Stimulated activated CD8-positive, alpha-beta memory T cell treated with anti-CD3 and anti-CD28 coated beads, Interleukin-12 subunit alpha, Interleukin-12 subunit beta, amount 100 ng/mL, for 1 hour (primary cell): ENCODE measurements at places on chromosomes 12 and 14.

- DNase-seq, result no peak
These were observed 13.4 kb downstream of the BTBD6 start for GRCh38 chr14:105261781-105262180.

- no peak for DNase-seq
These were observed 20.0 kb downstream of the PCNX4 start for GRCh38 chr14:60111732-60112131.

- no peak for DNase-seq
These were observed 79.9 kb downstream of the TAOK3 start for GRCh38 chr12:118292836-118293235.

GRCh38 chr14:67457782-67458181 is 30.7 kb downstream of the TMEM229B start:
- no peak for DNase-seq

GRCh38 chr12:115710104-115710564 is 567.4 kb downstream of the MED13L start:
- DNase-seq, result no peak

DNA sequence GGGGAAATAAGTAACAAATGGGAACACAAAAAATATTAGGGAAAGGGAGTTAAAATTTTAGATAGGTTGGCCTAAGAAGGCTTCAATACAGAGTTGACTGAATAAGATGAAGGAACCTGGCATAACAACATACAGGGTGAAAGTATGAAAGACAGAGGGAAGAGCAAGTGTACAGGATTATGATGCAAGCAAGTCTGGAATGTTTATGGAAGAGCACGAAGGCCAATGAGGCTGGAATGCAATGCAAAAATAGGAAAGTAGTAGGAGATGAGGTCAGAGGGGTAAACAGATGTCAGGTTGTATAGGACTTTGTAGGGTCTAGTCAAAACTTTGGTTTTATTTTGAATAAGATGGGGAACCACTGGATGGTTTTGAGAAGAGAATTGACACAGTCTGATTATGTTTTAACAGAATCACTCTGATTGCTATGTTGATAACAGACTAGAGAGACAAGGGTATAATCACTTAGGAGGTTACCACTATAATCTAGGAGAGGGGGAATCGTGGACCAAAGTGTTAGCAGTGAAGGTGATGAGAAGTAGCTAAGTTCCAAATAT is 96.8 kb downstream of the OSBPL8 start:
- no peak for DNase-seq

GRCh38 chr12:50117057-50117622 is 5.1 kb downstream of the COX14 start:
- DNase-seq, result no peak

DNA sequence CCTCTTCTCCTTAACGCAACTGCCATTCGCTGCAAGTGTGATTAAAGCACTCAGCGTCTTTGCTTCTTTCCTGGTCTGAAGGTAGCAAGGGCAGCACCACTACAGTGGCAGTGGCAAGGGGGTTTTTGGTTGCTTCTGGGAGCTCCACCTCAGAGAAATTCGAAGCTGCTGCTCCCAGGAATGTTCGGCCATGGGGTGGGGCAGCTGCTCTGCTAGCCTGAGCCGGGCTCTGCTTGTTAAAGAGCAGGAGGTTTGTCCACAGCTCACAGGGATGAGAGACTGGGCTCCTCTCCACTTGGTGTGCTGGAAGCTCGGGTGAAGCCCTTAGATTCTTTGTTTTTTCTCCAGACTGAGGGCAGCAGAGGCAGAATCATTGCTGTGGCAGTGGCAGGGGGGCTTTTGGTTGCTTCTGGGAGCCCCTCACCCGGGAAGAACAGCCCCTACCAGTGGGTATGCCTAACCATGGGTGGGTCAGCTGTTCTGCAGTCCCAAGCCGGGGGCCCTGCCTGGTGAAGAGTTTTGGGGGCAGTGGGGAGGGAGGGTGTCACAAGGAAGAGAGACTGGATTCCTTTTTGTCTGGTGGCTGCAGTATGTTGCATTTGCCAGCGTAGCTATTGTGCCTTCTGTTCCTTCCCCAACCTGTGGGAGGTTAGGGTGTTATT is 340.2 kb downstream of the AEBP2 start:
- no peak for DNase-seq

- DNase-seq, result no peak
These were observed 56.1 kb downstream of the EMP1 start for GRCh38 chr12:13252616-13253015.

- no peak for DNase-seq
These were observed 138.7 kb upstream of the DYRK2 start for GRCh38 chr12:67509666-67510386.

DNA sequence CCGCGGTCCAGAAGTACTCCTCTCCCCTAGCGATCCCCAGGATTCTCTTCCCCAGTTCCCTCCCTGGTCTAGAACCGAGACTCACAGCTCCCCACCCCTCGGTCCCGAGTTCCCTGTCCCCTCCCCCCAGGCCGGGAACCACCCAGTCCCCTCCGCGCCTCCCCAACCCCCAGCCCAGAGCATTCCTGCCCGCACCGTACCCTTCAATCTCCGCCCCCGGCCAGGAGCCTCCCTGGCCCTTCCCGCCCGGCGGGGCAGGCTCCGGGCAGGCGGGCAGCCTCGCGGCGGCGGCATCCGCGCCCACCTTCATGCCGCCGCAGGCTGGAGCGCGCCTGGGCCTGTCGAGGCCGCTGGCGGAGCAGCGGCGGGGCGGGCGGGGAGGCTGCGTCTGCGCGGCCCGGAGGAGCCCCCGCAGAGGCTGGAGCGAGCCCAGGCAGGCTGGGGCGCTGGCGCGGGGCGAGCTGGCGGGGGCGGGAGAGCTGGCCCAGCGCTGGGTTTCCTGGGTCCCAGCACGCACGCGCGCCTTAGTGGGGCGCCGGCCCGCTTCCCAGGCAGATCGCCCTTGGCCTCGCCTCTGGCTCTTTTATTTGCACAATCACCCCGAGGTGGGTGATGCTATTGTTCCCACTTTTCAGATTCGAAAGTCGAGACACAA is 22.2 kb upstream of the GPR132 start:
- DNase-seq, result no peak

GRCh38 chr12:98998697-98999299 is 353.7 kb downstream of the APAF1 start:
- DNase-seq, result no peak
